IPS DF 6.9 (cell line): ENCODE measurements at places on chromosomes 7 and 10.

- H3K36me3 ChIP-seq, result no peaks in the 10 kb centered on the region
- no peak for DNase-seq
- no peaks in the 10 kb centered on the region; the same call in 1 of the 2 replicates for H3K27me3 ChIP-seq
These were observed 745 bp downstream of the SLC16A9 start for GRCh38 chr10:59708816-59709394.

- H3K4me3 ChIP-seq, result no peak overlapping the region
- no peaks in the 10 kb centered on the region for H3K4me1 ChIP-seq
- H3K36me3 ChIP-seq, result no peaks in the 10 kb centered on the region
- no peaks in the 10 kb centered on the region for H3K27me3 ChIP-seq
These were observed 61.5 kb upstream of the ELMO1 start for GRCh38 chr7:37510043-37510634.

DNA sequence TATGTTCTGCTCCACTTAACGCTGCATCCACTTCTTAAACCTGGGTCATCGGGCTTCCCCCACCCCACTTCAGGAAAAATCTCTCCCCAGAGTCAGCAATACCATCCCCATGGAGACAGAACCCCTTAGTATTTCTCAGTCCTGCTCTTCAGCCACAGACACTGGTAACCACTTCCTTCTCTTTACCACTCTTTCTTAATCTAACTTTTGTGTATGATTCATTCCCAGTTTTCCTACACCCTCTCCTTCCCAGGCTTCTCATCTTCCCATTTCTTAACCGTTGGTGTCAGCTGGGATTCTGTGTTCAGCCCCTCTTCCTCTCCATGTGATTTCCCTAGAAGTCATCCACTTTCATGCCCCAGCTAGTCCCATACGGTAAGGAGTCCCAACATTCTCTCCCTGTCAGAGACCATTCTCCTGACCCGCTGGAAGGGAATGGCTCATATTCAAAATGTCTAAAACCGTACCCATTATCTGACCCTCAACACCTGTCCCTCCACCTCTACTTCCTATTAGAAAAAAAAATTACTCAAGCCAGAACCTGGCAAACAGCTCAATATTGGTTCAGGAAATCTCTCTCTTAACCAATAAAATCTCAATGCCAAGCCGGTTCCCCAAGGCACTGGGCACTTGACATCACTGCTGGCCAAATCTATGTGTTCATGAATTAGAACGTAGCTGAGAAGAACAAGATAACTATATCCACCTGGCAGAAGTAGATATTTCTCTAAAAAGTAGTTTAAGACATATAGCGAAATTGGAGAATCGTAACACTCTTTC, 89.4 kb downstream of the DGKI start:
- no peaks in the 10 kb centered on the region for H3K36me3 ChIP-seq
- peaks cover 6% of the 10 kb centered on the region for H3K4me1 ChIP-seq
- DNase-seq, result no peak
- no peaks in the 10 kb centered on the region for H3K27me3 ChIP-seq
- no peak overlapping the region for H3K4me3 ChIP-seq

GRCh38 chr7:83486536-83486935, 162.4 kb downstream of the SEMA3E start:
- H3K36me3 ChIP-seq, result no peaks in the 10 kb centered on the region
- no peak overlapping the region for H3K4me3 ChIP-seq
- no peaks in the 10 kb centered on the region for H3K27me3 ChIP-seq
- no peak overlapping the region for H3K27ac ChIP-seq
- no peaks in the 10 kb centered on the region for H3K4me1 ChIP-seq

- no peaks in the 10 kb centered on the region for H3K36me3 ChIP-seq
- H3K27me3 ChIP-seq, result no peaks in the 10 kb centered on the region
- no peak overlapping the region for H3K27ac ChIP-seq
- H3K4me1 ChIP-seq, result no peaks in the 10 kb centered on the region
These were observed 115.8 kb upstream of the CELF2 start for GRCh38 chr10:10901906-10902305.

DNA sequence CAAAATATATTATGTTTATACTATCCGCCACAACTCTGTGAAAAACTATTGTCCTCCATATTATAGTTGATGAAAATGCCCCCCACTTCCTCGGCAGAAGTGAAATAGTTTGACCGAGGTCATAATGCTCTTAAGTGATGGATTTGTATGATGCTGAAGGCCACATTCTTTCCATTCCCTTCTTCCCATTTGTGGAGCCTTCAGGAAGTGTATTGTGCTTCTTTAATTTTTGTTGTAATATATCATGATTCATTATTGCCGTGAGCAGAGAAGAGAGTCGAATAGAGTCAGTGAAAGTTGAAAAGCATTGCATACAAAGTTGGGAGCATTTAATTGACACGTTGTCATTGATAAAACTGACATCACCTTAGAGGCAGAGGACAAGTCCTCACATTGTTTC, 460.3 kb downstream of the SUGCT start:
- no peak overlapping the region for H3K4me3 ChIP-seq
- no peak for DNase-seq

DNA sequence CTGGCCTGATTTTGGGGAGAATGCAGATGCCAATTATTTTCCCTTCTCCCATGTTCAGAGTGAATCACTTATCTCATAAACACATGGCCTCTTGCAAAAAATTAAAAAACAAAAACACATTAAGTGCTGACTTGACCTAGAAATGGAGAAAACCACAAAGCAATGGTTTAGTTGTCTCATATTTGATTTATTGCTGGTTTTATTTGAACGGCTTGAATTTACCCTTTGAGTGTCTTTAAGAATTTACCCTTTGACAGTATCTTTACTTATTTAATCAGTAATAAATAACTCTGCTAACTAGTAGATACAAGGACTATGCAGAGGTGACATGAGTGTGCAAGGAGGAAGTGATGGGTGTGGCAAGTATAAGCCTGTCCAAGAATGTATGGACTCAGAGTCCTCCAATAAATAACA, 68.1 kb upstream of the GSDME start:
- no peaks in the 10 kb centered on the region for H3K36me3 ChIP-seq
- DNase-seq, result no peak
- H3K27ac ChIP-seq, result no peak overlapping the region

DNA sequence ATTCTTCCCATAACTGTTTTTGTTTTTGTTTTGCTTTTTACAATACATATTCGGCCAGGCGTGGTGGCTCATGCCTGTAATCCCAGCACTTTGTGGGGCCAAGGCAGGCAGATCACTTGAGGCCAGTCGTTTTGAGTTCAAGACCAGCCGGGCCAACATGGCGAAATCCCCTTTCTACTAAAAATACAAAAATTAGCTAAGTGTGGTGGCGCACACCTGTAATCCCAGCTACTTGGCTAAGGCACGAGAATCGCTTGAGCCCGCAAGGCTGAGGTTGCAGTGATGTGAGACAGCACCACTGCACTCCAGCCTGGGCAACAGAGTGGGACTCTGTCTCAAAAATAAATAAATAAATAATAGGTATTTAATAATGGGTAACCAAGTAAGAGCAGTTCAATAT, 2.3 kb downstream of the TM9SF3 start:
- H3K27me3 ChIP-seq, result peaks cover 1% of the 10 kb centered on the region; the same call in 1 of the 2 replicates
- no peak for DNase-seq
- no peaks in the 10 kb centered on the region for H3K4me1 ChIP-seq

GRCh38 chr10:72072046-72072445, 16.3 kb downstream of the SPOCK2 start:
- no peak overlapping the region for H3K4me3 ChIP-seq
- H3K4me1 ChIP-seq, result 0 out of 2 replicates have a peak, but pooled peaks cover 2% of the 10 kb centered on the region
- H3K27me3 ChIP-seq, result no peaks in the 10 kb centered on the region
- H3K36me3 ChIP-seq, result no peaks in the 10 kb centered on the region
- DNase-seq, result no peak

DNA sequence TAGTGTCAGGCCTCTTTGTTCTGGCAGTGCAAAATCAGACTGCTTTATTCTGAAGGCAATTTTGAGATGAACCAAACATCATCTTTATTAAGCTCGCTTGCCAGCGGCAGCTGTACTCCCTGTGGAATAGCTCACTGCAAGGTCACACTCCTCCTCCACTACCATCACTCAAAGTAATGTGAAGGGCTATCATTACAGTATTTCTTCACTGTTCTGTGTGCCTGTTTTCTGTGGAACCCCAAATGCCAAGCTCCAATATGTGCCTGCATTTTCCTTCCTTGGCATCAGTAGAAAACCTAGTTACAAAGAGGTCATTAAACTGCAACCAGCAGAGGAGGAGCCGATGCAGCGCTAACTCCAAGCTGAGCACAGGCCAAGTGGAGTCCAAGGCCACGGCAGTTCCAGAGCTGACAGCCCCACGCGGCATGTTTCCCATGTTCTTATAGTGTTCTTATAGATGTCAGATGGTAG, 21.4 kb downstream of the BCCIP start:
- no peak for DNase-seq
- H3K4me3 ChIP-seq, result no peak overlapping the region
- H3K27ac ChIP-seq, result no peak overlapping the region
- peaks cover 6% of the 10 kb centered on the region for H3K36me3 ChIP-seq
- H3K27me3 ChIP-seq, result no peaks in the 10 kb centered on the region

DNA sequence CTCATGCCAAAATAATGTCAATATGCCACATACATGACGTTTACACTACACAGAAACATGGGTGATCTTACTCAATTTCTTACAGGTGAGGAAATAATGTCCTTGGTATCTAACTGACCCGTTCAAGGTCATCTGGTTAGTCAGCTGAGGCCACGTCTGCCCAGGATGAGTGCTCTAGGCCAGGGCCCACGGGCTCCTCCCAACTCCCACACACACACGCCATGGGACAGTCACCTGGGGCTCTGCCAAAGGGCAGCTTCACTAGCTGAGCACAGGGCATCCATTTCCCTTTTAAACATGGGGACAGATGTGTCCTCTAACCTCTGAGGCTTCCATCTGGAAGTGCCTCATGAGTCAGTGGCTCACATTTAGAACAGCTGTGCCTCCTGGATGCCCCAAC, 123.9 kb downstream of the TNS3 start:
- no peak overlapping the region for H3K27ac ChIP-seq
- H3K36me3 ChIP-seq, result no peaks in the 10 kb centered on the region
- H3K4me1 ChIP-seq, result 0 out of 2 replicates have a peak, but pooled peaks cover 2% of the 10 kb centered on the region
- no peaks in the 10 kb centered on the region for H3K27me3 ChIP-seq

DNA sequence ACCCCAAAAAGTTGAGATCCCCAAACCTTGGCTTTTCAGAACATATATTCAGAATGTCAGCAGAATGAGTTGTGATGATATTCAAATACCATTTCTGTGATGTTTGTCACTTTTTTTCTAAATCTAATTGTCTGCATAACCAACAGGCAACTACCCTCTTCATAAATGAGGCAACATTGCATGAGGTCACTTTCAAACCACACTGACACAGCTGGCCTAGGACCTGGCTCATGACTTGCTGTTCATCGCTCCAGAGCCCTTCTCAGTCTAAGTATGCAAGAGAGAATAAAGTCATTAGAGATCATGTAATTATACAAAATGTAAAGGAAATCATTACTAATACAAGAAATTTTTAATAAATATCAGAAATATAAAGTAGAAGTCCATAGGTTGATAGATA, 681.9 kb downstream of the GRM8 start:
- H3K36me3 ChIP-seq, result no peaks in the 10 kb centered on the region
- H3K27ac ChIP-seq, result no peak overlapping the region
- no peaks in the 10 kb centered on the region for H3K27me3 ChIP-seq
- no peak overlapping the region for H3K4me3 ChIP-seq
- H3K4me1 ChIP-seq, result no peaks in the 10 kb centered on the region

DNA sequence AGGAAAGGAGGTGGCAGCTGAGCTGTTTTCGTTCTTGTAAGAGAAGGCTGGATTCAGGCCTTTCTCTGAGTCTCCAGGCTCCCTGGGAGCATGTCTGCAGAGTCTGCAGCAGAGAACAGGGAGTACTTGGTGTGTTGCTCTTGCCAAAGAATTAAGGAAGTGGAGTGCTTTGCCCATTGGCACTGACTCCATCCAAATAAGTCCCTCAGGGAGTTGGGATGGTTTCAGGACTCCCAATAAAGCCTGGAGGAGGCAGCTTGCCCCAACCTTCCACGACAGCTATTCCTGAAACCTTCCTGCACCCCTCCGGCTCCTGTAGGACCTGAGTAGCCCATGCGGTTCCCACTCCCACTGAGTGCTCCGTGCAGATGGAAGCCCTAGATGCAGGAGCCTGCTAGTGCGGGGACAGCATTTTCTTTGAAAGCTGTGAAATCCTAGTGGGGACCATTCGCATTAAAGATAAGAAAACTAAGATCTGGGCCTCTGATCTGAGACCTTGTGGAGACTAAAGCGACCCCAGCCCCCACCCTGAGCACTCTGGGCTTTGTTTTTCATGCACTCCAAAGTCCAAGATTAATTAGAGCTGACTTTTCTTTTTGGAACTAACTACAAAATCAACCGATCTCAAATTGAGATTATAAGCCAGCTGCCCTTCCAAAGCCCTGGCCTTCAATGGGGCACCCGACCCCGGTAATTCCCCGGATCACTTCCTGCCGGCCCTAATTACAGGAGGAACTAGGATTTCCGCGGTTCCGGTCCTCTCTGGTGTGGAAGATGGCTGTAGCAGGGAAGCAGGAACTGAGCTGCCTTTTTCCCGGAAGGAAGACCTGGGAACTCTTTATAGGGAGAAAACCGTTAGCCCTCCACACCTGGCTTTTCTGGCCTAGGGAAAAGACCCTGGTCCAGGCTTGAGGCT, 110.2 kb downstream of the COL13A1 start:
- no peak for DNase-seq
- 0 out of 2 replicates have a peak, but pooled peaks cover 1% of the 10 kb centered on the region for H3K4me1 ChIP-seq
- H3K27me3 ChIP-seq, result no peaks in the 10 kb centered on the region

DNA sequence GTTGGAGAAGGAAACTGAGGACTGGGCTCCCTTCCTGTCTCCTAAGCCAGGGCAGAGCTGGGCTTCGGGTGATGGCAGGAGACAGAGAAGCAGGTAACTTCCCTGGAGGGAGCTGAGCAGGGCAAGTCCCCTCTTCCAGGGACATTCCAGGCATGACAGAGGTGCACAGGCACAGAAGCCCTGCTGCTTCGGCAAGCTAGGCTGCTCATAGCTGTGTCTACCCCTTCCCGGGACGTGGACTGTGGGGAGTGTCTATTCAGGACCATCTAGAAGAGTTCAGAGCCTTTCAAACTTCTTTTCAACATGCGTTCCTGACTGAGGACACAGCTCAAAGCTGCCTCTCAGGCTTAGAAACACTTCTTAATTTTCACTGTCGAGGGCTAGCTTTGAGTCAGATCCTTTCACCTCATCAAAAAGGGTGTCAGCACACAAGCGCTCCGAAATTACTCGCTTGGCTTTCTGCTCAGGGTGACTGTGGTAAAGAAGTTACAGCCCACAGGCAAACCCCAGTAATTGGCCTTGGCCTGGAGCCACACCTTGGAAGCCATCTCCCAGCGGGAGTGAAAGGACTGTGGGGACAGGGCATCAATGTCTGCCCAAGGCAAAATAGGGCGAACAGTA, 63.7 kb upstream of the STEAP1B start:
- H3K27me3 ChIP-seq, result no peaks in the 10 kb centered on the region
- H3K36me3 ChIP-seq, result no peaks in the 10 kb centered on the region
- H3K4me3 ChIP-seq, result no peak overlapping the region
- peaks cover 18% of the 10 kb centered on the region for H3K4me1 ChIP-seq
- no peak for DNase-seq
- no peak overlapping the region for H3K27ac ChIP-seq

GRCh38 chr7:77830649-77831355, 32.2 kb downstream of the PHTF2 start:
- H3K27ac ChIP-seq, result no peak overlapping the region
- DNase-seq, result no peak
- H3K4me3 ChIP-seq, result no peak overlapping the region
- no peaks in the 10 kb centered on the region for H3K36me3 ChIP-seq
- H3K4me1 ChIP-seq, result no peaks in the 10 kb centered on the region
